ENCODE measurements at places on chromosomes 7 and 10. TPM values are rescaled to one million over a fixed set of nuclear protein-coding genes. Genes with fewer than 3 reads are reported as not detected.
A peak's percentile ranks its signal among the peaks of the same experiment; 100 is the strongest.

GRCh38 chr7:105638902-105639495 lies 57.7 kb upstream of the EFCAB10 start:
- H3K27me3 ChIP-seq: no peaks in the 10 kb centered on the region
- peaks cover 28% of the 10 kb centered on the region for H3K36me3 ChIP-seq
- no peak overlapping the region for H3K27ac ChIP-seq
- H3K4me3 ChIP-seq: no peak overlapping the region

- no peaks in the 10 kb centered on the region for H3K36me3 ChIP-seq
- peaks cover 4% of the 10 kb centered on the region for H3K27me3 ChIP-seq
- no peak overlapping the region for H3K4me3 ChIP-seq
- no peaks in the 10 kb centered on the region for H3K4me1 ChIP-seq
Measured at GRCh38 chr7:49812534-49812933, 39.1 kb downstream of the VWC2 start.

GRCh38 chr10:123869020-123869414 lies 22.6 kb downstream of the CPXM2 start:
- H3K4me1 ChIP-seq: no peaks in the 10 kb centered on the region
- no peak overlapping the region for H3K27ac ChIP-seq
- no peaks in the 10 kb centered on the region for H3K36me3 ChIP-seq

The TRIL gene
- total RNA-seq: not detected

The TRIM73 gene
- 12.4 TPM for total RNA-seq

GRCh38 chr10:19638182-19638895 lies 177.9 kb upstream of the PLXDC2 start:
- peak overlapping the region; percentile 36 for H3K4me3 ChIP-seq
- H3K27me3 ChIP-seq: no peaks in the 10 kb centered on the region
- H3K27ac ChIP-seq: no peak overlapping the region
- DNase-seq: no peak

DNA sequence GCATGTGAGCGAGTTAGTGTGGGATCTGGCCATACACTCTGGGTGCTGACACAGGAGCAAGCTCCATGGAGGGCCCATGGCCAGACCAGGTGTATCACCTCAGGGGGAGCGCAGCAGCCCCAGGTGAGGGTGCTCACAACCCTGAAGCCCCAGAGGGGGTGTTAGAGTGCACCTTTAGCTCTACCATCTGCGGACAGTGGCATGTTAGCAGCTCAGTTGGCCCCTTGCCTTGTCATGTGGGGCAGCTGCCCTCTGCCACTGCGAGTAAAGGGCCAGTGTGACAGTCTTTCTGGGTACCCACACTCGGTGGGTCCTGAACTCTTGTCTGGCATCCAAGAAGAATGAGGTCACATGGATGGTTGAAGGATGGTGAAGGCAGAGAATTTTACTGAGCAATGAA lies 600.2 kb downstream of the SORCS3 start:
- H3K4me1 ChIP-seq: no peaks in the 10 kb centered on the region
- DNase-seq: no peak
- no peaks in the 10 kb centered on the region for H3K27me3 ChIP-seq
- H3K27ac ChIP-seq: no peak overlapping the region
- no peaks in the 10 kb centered on the region for H3K36me3 ChIP-seq

- H3K4me1 ChIP-seq: no peaks in the 10 kb centered on the region
- H3K27me3 ChIP-seq: no peaks in the 10 kb centered on the region
- H3K4me3 ChIP-seq: no peak overlapping the region
- no peaks in the 10 kb centered on the region for H3K36me3 ChIP-seq
- DNase-seq: no peak
- H3K27ac ChIP-seq: no peak overlapping the region
Measured at GRCh38 chr7:44276571-44277221, 48.7 kb downstream of the CAMK2B start.

GRCh38 chr7:32569388-32570289 lies 74.3 kb downstream of the AVL9 start:
- no peaks in the 10 kb centered on the region for H3K4me1 ChIP-seq
- H3K27me3 ChIP-seq: no peaks in the 10 kb centered on the region
- DNase-seq: no peak
- peaks cover 14% of the 10 kb centered on the region for H3K36me3 ChIP-seq

- no peak for DNase-seq
- no peak overlapping the region for H3K27ac ChIP-seq
- no peaks in the 10 kb centered on the region for H3K36me3 ChIP-seq
- no peak overlapping the region for H3K4me3 ChIP-seq
Measured at GRCh38 chr7:125681508-125681907, 751.9 kb upstream of the POT1 start.

GRCh38 chr7:25982684-25983083 lies 169.3 kb upstream of the NFE2L3 start:
- no peak overlapping the region for H3K27ac ChIP-seq
- H3K27me3 ChIP-seq: peaks cover 8% of the 10 kb centered on the region
- no peaks in the 10 kb centered on the region for H3K36me3 ChIP-seq
- no peaks in the 10 kb centered on the region for H3K4me1 ChIP-seq

- peaks cover 62% of the 10 kb centered on the region for H3K36me3 ChIP-seq
- no peaks in the 10 kb centered on the region for H3K27me3 ChIP-seq
- H3K4me3 ChIP-seq: no peak overlapping the region
- no peak for DNase-seq
- H3K4me1 ChIP-seq: no peaks in the 10 kb centered on the region
Measured at GRCh38 chr10:35046074-35046473, 44.1 kb downstream of the CUL2 start.

The OR9A2 gene
- total RNA-seq: not detected

GRCh38 chr7:30899630-30900029 lies 12.0 kb upstream of the AQP1 start:
- H3K36me3 ChIP-seq: no peaks in the 10 kb centered on the region
- H3K4me1 ChIP-seq: peaks cover 5% of the 10 kb centered on the region
- H3K27ac ChIP-seq: no peak overlapping the region
- H3K4me3 ChIP-seq: no peak overlapping the region

DNA sequence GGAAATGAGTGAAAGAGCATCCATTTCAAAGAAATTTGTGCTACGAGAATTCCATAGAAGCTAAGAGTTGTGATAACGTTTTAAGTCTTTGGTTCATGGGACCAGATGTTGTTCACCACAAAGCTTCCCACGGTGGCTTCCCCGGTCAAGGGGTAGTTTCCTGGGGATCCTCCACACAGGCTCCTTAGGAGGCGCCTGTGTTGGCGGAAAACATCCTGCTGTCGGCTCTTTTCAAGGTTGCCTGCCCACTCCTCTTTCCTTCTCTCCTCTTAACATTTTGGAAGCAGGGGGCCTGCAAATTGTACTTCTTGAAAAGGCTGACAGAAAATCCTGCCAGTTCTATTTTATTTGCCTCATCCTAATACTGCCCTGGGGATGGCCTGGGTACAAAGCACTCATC lies 398.6 kb downstream of the SORCS1 start:
- H3K4me1 ChIP-seq: no peaks in the 10 kb centered on the region
- no peak overlapping the region for H3K27ac ChIP-seq
- no peak overlapping the region for H3K4me3 ChIP-seq
- no peaks in the 10 kb centered on the region for H3K27me3 ChIP-seq

GRCh38 chr10:132627666-132628531 lies 90.3 kb downstream of the INPP5A start:
- no peak overlapping the region for H3K4me3 ChIP-seq
- peaks cover 13% of the 10 kb centered on the region for H3K4me1 ChIP-seq
- H3K27ac ChIP-seq: no peak overlapping the region
- H3K27me3 ChIP-seq: no peaks in the 10 kb centered on the region
- H3K36me3 ChIP-seq: no peaks in the 10 kb centered on the region

GRCh38 chr10:43258562-43259212 lies 8.2 kb downstream of the RASGEF1A start:
- no peak overlapping the region for H3K4me3 ChIP-seq
- H3K36me3 ChIP-seq: no peaks in the 10 kb centered on the region
- peaks cover 8% of the 10 kb centered on the region for H3K27me3 ChIP-seq

The PVRIG gene
- total RNA-seq: 66.6 TPM

GRCh38 chr10:31623947-31624346 lies 304.7 kb downstream of the ARHGAP12 start:
- DNase-seq: no peak
- no peaks in the 10 kb centered on the region for H3K36me3 ChIP-seq
- peaks cover 4% of the 10 kb centered on the region for H3K27me3 ChIP-seq
- H3K4me1 ChIP-seq: no peaks in the 10 kb centered on the region
- no peak overlapping the region for H3K4me3 ChIP-seq

- H3K27ac ChIP-seq: no peak overlapping the region
- no peak overlapping the region for H3K4me3 ChIP-seq
- peaks cover 8% of the 10 kb centered on the region for H3K4me1 ChIP-seq
- no peaks in the 10 kb centered on the region for H3K36me3 ChIP-seq
Measured at GRCh38 chr7:144519925-144520324, 116.4 kb upstream of the NOBOX start.

GRCh38 chr7:102132209-102132752 lies 154.4 kb upstream of the SH2B2 start:
- H3K27me3 ChIP-seq: no peaks in the 10 kb centered on the region
- no peak for DNase-seq
- H3K27ac ChIP-seq: no peak overlapping the region
- H3K36me3 ChIP-seq: no peaks in the 10 kb centered on the region
- no peaks in the 10 kb centered on the region for H3K4me1 ChIP-seq
- H3K4me3 ChIP-seq: no peak overlapping the region

GRCh38 chr10:987870-988666 lies at the start of gene GTPBP4:
Gene GTPBP4 (plus strand): TSS chr10:988434. CDS start chr10:988480, 46 bp downstream.
- no peaks in the 10 kb centered on the region for H3K27me3 ChIP-seq
- peak; percentile 98 for DNase-seq
- H3K4me3 ChIP-seq: peak within 1 kb of the TSS; percentile 98
- H3K36me3 ChIP-seq: peaks cover 16% of the 10 kb centered on the region

DNA sequence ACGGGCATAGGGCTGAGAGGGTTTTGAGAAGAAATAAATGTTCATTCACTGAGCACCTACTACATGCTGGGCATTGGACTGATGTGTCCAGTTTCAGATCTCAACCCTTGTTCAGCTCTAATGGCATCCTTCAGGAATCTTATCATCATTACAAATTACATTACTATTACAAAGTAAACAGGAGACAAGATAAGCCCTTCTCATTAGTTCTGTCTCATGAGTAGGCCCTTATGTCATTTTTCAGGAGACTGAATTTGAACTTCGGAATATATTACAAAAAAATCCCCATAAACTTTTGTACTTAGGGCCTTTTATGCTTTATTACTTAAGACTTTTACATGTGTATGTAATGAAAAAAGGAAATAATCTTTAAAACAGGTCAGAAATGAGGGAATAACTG lies 289.7 kb downstream of the BAMBI start:
- no peaks in the 10 kb centered on the region for H3K4me1 ChIP-seq
- no peak overlapping the region for H3K27ac ChIP-seq
- no peak for DNase-seq
- no peak overlapping the region for H3K4me3 ChIP-seq

Measured in activated CD4-positive, alpha-beta T cell treated with anti-CD3 and anti-CD28 coated beads, Interleukin-2, amount 10 ng/mL, durations not matched to agents 7 days and 5 days (primary cell).